Kidney (tissue), 22 donors: ENCODE measurements at places on chromosomes 6 and 20. TPM values are rescaled to one million over a fixed set of nuclear protein-coding genes. Genes with fewer than 3 reads are reported as not detected.

The KIAA0408 gene
- 2.7 TPM for total RNA-seq

The PLN gene
- 47.2 TPM for total RNA-seq

The IL17A gene
- not detected for total RNA-seq

The PGC gene
- total RNA-seq, result not detected

The FABP7 gene
- total RNA-seq, result not detected

The PPIL6 gene
- total RNA-seq, result 8.4 TPM

The SFTA2 gene
- total RNA-seq, result 30.5 TPM

The BEND6 gene
- 0.72 TPM for total RNA-seq

The ADIG gene
- not detected for total RNA-seq

The SEMG1 gene
- total RNA-seq, result not detected

The CPXM1 gene
- total RNA-seq, result 5.2 TPM

The PEDS1 gene
- 16.3 TPM for total RNA-seq

The CLPSL2 gene
- total RNA-seq, result not detected

The REM1 gene
- 2.5 TPM for total RNA-seq

The MRPL14 gene
- 27.9 TPM for total RNA-seq

The SLC32A1 gene
- not detected for total RNA-seq

The GCNT2 gene
- total RNA-seq, result 12.5 TPM

The SULF2 gene
- total RNA-seq, result 257 TPM

The RAET1G gene
- total RNA-seq, result 0.41 TPM
